ENCODE measurements at places on chromosomes 11 and 22.

DNA sequence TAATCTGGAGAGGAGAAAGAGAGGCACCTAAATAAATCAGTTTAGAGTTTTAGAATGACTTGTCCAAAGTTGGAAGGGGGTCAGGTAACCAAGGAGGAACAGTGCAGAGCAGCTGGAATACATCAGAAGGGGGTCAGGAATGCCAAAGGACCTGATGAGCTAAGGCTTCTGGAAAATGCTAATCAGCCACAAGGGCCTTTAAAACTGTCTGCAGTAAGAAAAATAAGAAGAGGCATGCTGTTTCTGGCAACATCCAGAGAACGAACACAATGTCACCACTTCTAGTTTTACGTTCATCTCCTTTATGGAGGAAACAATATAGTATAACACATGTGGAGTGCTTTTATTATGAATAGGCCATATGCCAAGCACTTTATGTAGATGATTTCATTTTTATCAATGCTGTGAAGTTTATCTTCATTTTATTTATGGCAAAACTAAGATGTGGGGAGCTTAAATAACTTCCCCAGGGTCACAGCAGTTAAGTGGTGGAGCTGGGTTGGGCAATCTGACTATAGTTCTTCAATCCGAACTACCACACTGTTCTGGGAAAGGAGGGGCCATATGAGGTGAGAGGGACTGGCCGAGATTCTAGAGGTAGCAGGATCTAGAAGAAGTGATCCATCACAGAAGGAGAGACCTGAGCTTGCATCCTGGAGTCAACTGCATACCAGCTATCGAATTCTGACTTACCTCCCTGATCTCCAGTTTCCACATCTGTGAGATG, 22.6 kb downstream of the ACO2 start:
- no peak for DNase-seq

DNA sequence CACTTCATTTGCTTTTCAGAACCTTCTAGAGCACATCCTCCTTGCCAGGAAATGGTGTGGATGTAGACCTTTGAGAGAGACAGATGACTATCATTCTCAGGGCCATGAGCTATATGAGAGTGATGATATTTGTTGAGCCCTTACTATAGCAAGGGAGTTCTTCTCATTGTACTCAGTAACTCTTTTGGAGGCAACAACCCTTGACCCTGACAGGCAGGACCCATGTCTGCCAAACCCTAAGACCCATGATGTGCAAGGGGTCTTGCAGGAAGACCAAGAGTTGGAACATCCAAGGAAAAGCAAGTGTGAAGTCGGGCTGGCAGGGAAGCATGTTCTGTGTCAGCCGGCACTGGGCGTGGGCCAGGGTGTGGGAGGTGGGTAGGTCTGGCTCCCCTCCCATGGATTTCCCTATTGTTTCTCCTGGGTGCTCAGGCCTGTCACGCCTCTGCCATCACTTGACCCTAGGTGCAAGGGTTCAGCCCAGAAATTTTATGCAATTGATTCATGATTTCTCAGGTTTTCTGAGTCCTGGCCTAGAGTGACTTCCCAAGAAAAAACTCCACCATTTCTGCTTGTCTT, 1.2 kb downstream of the FOLR3 start:
- no peak for DNase-seq

DNA sequence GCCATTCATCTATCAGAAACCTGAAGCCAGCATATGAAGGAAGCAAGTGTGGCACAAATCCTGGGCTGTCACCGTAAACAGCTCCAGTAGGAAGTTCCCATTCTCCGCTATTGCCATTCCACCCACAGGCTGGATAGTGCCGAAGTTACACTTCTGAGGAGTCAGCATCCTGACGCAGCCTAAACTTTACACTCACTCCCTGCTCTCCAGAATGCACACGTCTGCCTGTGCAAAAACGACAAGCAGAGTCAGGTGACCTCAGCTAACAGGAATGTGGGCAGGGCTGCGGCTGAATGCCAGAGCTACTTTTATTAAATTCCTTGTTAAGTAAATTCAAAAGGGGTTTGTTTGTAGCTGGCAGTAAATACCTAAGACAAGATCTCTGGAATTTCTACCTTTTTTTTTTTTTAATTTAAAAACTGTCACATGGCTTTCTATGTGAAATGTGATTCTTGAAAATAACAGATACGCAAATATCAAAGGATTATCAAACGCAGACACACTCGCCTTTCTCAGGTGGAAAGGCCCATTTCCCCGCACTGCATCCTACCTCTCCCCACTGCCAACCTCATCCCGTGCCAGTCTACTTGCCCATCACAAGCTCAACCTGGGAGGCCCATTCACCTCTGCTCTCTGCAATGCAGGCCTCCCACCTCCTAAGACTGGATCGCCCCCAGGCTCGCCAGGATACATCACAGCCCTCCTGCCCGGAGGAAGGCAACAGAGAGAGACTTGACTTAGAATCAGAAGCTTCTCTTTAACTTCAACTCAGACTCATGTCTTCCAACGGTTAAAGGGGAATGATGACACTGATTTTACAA, 33.5 kb downstream of the NFRKB start:
- no peak for DNase-seq

DNA sequence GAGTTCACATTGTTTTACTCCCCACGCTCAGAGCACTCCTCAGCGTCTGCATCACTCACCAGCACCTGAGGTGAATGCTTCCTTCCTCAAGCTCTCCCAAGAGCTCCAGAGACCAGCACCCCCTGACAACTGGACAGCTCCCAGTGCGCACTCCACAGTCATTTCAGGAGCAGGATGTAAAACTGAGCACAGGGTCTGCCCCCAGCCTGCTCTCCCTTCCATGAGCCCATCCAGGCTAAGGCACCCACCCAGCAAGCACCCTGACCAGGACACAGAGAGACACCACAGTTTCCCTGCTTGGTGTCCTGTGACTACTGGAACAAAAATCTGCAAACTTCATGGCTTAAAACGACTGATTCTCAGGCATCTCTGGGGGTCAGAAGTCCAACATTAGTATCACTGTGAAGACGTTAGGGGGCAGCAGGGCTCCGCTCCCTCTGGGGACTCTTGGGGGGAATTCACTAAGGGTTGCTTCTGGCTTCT, 3.3 kb downstream of the SCGB1D2 start:
- no peak for DNase-seq

DNA sequence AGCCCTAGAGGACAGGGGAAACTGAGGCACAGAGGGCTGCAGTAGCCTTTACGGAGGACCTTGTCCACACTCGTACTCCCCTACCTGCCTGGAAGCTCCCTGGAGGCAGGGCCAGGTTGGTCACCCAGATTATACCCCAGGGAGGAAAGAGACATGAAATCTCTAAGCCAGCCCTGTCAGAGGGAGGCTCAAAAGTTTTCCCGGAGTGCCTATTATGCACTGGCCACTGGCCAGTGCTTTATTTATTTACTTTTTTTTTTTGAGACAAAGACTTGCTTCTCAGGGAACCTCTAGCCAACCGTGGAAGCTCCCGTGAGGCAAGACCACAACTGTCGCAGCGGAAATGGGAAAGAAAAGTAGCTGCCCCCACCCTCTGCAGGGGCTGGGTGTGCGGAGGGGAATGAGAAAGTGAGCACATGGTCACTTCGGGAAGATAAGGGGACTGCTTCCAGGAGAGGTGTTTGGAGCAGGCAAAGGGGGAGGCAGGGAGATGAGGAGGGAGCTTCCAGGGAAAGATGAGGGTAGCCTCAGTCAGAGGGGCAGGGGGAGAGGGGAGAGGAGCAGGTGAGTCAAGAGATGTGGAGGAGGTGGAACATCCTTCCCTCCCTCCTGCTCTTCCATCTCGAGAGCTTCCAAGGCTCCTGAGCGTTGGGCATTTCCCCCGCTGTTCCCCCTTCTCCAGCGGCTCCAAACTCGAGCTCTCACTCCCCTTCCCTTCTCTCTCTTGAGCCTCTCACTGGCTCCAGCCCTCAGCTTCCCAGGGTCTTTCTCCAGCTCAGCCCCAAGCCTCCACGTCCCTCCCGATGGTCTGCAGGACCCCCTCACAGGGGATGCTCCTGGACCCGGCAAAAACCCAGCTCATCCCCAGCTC, 4.3 kb downstream of the IL2RB start:
- DNase-seq = no peak

- no peak for DNase-seq
Observed at GRCh38 chr11:116507849-116508695, 264.7 kb downstream of the BUD13 start.

DNA sequence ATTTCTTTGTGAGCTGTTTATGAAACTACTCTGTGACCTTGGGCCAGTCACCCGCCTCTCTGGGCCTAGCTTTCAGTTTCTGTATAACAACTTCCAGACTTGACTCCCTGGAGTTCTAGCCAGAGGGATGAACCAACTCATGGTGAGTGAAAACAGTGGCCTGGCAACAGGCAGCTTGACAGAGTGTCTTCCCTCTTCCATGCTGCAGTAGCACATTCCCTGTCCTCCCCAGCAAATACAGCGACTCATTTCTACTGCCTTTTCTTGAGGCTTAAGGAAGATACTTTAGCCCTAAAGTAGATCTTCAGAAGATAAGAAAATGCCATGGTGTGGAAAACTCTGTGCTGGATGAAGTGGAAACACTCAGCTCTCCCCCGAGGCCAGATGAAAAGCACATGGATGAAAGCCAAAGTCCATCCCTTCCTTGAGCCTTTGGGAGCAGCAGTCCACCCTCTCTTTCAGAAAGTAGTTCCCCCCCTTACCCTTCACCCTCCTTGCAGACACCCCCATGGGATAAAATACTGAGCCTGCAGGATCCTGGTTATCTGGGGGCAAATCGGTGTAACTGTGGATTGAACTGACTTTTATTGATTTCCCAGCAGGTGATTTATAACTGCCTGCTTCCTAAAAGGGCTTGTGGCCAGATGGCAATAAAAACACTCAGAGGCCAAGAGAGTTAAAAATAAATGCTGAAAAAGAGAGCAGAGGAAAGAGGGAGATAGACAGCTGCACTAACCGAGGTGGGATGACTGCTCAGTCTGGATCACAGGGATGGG, 24.1 kb downstream of the IRAG1 start:
- no peak for DNase-seq

DNA sequence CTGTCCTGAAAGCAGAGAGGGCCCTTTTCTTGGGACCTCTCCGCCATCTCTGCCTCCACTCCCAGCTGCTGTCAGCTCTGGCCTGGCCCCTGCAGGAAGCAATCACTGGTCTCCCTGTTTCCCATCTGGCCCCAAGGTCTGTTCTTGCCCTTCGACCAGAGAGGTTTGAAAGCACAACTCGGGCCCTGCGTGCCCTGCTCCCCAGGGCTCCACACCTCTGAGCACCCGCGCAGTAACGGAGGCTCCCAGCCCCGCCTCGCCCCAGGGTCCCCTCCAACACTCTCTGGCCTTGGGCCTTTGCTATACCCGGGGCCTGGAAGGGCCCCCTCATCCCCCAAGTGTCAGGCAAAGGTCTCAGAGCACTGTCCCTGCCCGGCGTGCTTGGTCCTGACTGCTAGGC, 7.8 kb upstream of the CD81 start:
- no peak for DNase-seq

- DNase-seq = no peak
Observed at GRCh38 chr11:35276396-35277145, 137.6 kb downstream of the CD44 start.

GRCh38 chr11:17594686-17595192, 47.7 kb downstream of the OTOG start:
- DNase-seq = no peak
